NCI-H1092 (cell line): ENCODE measurements at places on chromosomes 2 and 18.

DNA sequence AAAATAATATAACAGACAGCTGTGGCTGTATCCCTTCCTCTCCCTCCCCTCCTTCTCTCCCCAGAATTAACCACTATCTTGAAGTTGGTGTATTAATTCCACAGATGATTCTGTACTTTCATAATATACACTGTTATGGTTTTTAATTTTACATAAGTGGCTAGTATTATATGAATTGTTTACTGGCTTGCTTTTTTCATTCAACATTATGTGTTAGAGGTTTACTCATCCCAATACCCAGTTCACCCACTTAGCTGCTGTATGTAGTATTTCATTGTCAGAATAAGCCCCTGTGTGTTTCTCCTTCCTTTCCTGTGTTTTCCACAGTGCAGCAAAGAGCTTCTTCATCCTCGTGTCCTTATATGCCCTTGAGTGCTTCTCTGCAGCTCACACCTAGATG, 75.6 kb upstream of the B3GNT7 start:
- no peak for DNase-seq

- DNase-seq = no peak
Measured at GRCh38 chr2:63663013-63663864, 74.5 kb downstream of the MDH1 start.

DNA sequence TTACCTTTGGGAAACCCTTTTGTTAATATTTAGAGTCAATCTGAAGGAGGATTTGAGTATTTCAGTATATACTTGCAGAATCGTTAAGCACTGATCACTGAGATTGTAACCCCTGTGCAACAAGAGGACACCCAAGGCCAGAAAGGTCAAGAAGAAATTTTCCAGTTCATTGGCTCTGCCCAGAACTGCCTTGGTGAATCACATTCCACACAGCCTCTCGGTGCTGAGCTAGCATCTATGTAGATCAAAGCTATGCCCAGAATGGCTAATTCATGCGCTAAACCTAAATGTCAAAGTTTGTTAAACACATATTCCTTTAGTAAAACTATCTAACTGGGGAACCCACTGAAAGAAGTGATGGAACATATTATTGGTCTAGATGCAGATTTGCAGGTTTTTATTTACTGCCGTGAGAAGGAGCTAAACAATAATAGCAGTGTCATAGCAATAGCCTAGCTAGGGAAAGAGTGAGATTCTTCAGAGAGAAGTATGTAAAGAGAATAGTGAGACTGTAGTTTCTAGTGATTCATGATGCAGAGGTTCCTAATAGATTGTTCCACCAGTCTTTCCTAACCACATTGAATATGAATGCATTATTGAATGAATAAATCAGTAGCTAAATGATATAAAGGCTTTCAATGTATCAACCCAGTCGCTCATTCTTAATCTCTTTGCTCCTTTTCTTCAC, 423.2 kb upstream of the CRIM1 start:
- DNase-seq = no peak

DNA sequence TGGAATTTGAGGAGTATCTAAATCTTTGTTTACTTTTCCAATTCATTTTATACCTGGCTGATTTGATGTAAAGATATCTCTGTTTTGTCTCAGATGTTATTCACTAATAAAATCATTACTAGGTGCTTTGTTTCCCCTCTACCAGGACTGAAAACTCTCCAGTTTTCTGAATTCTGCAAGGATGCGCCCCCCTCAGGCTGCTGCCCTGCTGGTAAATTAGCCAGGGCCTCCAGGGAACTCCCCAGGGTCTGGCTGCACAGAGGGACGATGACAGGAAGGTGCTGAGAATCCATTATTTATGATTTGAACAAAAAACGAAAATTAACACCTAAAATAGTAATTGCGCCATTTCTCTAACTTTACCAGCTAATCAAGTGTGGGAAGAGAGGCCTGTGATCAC, 541.2 kb upstream of the POU3F3 start:
- no peak for DNase-seq

GRCh38 chr18:56130481-56130880, 507.9 kb downstream of the TXNL1 start:
- DNase-seq = no peak

GRCh38 chr2:28343971-28344715, 48.5 kb upstream of the FOSL2 start:
- DNase-seq = no peak

- DNase-seq = no peak
Measured at GRCh38 chr2:98833172-98833916, 102.4 kb upstream of the MGAT4A start.

DNA sequence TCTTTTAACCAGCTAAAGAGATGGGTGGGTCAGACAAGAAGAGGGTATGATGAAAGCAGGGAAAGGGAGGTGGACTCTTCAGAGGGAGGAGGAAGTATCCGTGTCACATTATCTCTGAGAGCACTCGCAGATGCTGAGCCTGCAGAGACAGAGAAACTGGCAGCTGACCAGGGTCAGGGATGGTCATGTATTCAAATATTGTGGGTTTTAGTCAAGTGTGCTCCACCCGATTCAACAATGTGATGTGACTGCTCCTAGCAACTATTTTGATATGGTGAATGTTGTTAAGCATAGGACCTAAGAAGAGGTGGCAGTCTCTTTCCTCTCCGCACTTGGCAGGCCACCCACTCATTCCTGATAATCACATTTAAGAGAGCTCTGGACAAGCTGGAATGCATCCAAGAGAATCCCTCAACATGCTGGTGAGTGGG, 1.3 kb upstream of the CLIP4 start:
- no peak for DNase-seq

DNA sequence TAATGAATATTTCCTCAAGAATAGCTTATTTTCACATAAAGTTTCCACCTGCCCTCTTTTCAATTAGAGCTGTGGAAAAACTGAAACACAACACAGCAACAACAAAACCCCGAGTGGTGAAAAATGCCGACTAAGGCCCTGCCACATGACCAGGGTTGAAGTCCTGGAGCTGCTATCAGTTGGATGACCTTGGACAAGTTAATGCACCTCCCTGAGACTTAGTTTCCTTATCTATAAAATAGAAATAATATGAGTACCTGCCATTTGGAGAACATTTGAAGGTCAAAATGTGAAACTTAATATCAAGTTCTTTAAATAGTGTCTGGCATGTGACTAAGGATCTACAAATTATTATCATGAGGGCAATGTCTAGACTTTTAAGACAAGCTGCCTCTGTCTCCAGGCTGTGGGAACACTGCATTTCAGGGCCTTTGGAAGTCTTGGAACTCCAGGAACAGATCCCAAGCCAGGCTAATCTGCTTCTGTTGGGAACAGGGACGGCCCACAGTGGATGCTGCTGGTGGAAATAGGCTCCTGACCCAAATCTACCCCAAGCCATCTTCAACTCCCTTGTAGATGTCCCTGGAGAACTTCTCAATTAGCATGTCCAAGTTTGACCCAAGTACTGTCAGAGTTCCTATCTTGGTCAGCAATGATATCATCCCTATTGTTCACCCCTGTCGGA, 42.0 kb upstream of the TRIB2 start:
- no peak for DNase-seq

DNA sequence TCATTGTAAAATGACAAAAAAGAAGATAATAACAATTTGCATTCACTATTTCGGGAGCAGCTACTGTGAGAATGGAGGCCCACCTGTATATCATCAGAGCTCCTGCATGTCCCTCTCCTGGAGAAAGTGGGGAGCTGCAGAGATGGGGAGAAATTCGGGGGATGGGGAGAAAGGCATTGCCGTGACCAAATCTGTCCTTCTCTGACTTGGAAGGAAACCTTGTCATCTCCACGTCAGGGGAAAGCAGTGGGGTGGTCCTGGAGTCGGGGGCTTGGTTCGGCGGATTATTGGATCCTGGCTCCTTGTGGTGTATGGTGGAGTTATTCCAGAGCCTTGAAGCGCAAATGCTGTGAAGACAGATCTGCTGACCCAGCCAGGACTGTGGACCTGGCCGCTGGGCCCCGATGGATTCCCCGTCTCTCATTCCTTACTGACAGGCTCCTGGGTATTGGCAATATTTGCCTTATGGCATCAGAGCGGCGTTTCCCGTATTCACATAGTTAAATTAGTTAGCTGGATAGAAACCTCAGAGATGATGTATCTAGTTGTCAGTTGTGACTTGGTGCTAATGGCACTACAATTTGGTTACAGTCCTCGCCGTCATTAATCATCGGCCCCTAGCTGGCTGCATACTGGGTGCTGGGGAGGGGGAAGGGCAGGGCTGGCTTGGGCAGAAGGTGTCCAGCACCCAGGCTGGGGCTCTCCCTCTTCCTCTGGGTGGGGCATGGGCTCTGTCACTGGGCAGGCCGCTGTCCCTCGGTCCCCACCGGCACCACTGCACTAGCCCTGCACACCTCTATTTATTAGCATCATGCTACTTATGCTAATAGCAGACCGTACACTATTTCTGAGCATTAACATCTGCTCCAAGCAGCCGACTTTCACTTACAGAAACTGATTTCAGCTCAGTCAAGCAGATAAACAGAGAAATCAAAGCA, 31.7 kb downstream of the CELF4 start:
- DNase-seq = no peak

DNA sequence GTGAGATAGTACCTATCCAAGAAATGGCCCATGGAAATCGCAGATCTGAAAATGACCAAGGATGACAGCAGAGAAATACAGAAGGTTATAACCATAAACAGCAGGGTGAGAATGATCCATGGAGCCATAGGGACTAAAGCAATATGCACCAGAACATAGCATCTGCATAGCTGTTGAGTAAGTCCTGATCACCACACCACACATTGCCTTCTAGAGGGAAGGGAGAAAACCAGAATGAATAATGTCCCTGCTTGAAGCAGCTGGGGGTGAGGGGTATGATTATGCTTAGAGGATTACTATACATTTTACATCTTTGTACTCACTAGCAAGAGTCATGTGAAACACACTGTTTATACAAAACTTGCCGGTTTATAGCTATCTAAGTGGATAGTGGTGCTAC, 350.4 kb downstream of the MBD2 start:
- DNase-seq = no peak

DNA sequence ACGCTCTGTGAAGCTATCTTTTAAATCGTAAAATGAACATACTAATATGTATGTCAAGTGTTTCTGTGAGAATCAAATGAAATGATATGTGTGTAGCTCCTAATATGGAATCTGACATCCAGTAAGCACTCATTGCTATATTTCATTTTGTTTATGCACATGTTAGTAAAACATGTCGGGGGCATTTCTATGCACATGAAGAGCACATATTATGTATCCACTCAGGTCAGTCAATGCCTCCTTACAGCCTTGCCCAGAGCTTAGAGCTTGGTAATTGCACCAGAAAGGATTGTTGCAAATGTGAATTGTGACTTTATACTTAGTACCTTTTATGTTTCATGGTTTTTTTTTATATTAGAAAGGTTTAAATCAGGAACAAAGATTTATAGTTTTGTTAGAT, 463.7 kb upstream of the HNMT start:
- no peak for DNase-seq

- no peak for DNase-seq
Measured at GRCh38 chr2:96204836-96205624, 3.6 kb downstream of the STARD7 start.

DNA sequence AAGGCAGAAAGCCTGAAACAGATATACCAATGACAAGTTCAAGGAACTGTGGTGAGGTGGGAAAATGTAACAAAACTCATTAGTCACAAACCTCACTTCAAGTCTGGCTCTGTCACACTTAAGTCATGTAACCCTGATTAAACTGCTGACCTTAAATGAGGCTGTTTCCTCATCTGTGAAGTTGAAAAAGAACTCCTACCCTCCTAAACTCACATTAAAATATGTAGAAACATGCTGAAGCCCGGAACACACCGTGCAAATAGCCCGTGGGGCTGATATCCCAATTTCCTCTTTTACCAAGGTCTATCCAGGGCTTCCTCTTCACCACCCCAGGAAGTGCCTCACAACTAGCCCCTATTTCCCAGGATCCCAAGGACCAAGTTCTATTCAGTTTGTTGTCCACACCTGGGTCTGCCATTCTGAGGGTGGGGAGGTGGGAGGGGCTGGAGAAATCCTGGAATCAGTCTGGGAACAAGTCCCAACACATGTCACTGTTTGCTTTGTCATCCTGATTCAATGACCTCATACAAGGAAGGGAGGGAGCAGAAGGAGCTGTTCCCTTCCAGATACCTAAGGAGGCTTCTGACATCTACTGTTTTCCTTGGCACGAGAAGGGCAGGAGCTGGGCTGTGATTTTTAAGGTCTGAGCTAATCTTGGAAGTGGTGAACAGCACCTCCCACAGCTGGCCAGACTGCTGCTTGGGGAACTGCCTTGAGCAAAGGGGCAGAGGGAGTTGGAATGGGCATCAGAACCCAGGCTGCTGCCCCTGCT, 42.3 kb downstream of the SLC4A1AP start:
- DNase-seq = no peak

GRCh38 chr18:11587846-11588245, 21.6 kb upstream of the SLC35G4 start:
- DNase-seq = no peak

DNA sequence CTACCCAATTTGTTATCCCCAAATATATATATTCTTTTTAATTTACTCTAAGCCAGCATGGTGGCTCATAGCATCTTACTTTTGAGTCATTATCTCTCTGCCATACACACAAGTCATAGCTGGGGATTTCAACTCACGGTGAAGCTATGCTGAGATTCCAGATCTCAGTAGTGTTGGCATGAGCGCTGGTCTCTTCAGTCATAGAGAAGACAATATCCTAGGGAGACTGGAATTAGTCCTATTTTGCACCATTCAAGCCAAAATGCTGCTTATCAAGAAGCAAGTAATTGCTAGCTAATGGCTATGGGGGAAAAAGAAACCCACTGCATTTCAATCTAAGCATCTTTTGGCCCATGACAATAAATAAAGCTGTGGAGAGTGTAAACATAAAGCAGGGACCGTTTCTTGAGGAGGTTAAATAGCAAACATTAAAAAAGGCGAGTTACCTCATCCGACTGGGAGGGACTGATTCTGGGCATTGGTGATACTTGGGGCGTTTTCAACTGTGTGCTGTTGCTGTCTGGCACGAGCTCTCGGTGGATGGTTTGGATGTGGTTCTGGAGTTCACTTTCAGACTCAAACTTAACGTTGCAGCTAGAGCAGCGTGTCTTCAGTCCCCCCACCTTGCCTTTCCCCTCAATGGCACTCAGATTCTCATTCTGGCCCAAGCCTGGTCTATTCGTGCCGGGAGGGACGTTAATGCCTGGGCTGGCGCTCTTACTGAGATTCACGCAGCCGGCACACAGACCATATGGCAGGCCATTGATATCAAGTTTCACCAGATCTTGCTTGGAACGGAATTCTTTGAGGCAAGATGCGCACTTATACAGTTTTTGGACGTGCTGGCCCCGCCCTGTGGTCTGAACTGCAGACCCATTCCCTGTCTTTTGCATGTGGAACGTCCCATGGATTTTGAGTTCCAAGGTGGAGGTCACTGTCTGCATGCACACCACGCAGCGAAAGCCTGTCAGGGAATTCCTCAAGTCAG, 127.8 kb downstream of the ZNF521 start:
- no peak for DNase-seq
